ENCODE measurements at places on chromosomes 6 and 20.

DNA sequence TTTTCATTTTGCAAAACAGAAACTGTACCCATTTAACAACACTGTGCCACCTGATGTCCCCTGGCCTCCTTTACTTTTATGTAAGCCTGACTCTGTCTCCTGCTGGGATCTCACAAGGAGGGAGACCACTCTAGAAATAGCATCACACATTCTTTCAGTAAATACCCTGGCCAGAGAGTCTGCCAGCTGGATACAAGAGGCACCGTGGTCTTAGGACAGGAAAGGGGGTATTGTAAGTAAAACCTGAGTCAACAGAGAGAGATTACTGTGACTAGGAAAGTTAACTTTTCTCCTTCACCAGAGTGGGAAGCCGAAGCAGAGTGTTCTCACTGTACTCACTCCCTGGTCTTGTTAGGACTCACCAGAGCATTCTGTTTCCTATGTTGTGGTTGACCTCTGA is 27.8 kb downstream of the CMTR1 start:
- DNase-seq, result no peak

GRCh38 chr6:9225441-9225871 is 790.1 kb upstream of the SLC35B3 start:
- DNase-seq, result no peak

DNA sequence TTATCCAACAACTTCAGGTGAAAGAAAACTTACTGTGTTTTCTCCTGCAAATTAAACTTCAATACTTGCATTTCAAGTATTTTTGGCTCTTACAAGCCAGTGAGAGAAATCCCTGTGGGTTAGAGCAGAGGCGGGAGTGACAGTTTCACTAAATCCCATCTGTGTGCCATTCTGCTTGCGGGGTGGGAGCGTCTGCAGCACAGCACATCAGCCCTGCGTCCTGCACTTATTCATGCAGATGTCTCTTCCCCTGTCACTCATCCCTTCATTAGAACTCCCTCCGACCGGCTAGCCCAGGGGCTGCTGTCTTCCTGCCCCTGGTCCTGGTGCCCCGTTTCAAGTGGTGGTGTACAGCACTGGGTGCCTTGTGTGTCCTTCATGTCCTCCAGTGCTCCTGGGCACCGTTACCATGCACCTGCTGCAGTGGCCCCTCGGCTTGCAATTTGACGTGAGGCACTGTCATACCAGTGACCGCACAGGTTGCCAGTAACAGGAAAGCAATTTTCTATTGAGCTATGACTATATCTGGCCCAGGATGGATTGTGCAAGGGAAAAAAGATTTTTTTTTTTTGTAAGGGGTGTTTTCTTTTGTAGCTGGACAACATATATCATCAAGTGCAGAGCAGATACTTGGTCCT is 59.4 kb downstream of the INSM1 start:
- no peak for DNase-seq

- DNase-seq, result no peak
Observed at GRCh38 chr20:32435449-32436107, 77.4 kb downstream of the ASXL1 start.

GRCh38 chr20:23205611-23206041 is 119.5 kb upstream of the CD93 start:
- DNase-seq, result peak; percentile 34

GRCh38 chr6:105648276-105648675 is 245.4 kb upstream of the PREP start:
- no peak for DNase-seq

GRCh38 chr6:3750317-3751076 is 1.0 kb downstream of the PXDC1 start:
- DNase-seq, result peak; percentile 64

DNA sequence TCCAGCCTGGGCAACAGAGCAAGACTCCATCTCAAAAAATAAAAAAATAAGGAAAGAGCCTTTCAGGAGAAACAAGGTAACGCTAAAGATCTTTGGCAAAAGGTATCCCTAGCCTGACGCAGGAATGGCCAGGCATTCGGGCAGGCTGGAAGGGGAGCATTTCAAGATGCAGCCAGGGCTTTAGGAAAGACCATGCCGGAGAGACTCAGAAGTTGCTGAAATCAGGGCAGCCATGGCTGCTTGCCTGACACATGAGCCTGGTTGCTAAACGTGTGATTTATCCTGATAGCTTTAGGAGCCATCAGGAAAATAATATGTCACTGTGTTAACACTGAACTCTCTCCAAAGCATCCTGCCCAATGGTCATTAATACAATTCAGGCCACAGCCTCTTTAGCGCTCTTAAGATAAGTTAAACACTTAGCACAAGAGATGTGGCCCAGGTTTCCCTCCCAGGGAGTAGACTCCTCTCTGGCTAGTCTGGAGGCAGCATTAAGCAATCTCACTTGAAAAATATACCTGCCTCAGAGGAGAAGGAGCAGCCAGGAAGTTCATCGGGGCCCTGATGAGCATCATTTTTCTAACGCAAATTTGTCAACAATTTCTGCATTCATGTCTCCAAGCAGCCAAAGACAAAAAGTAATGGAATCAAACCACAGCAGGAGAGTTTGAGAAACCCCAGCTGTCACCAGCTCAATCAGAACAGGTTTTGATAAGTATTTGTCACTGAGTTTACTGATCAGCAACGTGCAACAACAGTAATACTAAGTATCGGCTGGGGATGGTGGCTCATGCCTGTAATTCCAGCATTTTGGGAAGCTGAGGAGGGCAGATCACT is 200.0 kb downstream of the ZMYND8 start:
- DNase-seq, result no peak

GRCh38 chr6:33850296-33850695 is 46.5 kb upstream of the MLN start:
- DNase-seq, result no peak

DNA sequence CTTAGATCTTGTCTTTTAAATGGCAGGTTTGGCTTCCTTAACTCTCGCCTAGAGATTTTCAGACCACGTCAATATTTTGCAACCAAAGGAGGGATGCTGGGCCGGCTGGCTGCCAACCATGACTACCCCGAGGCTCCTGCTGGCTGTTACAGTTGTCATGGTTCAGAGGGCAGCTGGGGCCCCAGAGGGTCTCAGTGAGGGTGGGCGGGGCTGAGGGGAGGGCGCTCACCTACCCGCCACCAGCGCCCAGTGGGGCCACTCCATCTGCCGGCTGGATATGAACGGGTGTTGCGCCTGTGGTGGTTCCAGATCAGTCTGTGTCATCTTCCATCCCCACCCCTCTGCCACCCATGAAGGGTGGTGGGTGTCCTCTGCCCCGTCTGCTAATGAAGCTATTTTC is 12.3 kb downstream of the GPR31 start:
- no peak for DNase-seq

- no peak for DNase-seq
Observed at GRCh38 chr6:125097186-125097585, 56.4 kb upstream of the TPD52L1 start.

DNA sequence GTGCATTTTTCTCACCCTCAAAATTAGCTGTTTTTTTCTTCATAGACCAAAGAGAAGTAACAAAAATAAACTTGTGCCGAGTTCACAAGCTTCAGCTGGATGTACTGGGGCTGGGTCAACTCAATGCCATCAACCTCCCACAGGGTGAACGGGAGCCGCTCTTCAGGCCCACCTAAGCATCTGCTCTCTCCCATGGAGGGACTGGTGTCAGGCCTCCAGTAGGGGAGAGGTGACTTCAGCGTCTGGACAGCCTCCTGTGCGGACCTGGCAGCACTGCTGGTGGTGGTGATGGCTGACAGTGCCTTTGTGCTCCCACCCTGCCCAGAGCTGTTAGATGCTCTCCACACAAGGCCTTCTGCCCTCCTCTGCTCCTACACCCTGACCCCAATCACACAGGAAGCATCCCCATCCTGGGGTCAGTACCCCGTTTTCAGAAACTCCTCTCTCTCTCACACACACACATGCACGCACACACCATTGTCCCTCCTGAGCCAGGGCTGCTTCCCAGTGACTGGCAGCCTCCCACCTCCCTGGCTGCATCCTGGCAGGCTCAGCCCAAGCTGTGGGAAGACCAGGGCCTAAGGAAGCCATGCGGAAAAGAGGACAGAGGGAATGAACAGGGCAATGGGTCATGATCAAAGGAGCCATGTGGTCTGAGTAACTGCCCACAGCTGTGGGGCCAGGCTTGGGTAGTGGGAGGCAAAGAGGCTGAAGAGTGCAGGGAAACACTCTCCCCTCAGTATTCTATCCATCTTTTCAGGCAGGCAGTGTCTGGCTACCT is 17.7 kb downstream of the CST8 start:
- DNase-seq, result no peak

DNA sequence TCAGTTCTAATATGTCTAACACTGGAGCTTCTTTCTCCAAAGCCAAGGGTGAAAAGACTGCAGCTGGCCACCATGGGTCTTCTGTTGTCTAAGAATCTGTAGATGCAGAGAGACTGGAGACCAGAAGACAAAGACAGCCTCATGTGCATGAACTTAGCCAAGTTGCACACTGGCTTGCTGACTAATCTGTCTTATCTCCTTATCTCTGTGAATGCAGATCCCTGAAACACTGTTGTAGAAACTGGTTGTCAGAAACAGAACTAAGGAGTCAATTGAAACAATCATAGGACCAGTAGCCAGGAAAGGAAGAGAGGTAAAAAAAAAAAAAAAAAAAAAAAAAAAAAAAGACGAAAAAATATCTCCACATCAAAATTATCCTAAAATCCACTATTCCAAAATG is 109.7 kb downstream of the BFSP1 start:
- no peak for DNase-seq

DNA sequence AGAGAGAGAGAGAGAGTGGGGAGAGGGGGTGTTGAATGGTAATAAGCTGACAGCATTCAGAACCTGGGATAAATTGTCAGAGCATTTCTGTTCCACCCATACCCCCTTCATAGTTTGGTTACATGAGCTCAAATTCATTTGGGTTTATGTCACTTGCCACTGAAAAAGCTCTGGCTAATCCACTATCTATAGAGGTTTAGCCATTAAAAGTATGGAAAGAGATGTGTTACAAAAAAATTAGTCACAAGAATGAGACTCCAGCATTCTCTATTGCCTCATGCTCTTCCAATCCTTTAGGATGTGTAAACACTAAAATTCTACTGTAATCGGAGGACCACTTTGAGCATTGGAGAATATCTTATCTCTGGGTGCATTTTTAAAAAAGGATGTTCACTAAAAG is 297.6 kb upstream of the TCF21 start:
- no peak for DNase-seq

GRCh38 chr6:43695967-43696291 is 8.3 kb upstream of the MRPS18A start:
- no peak for DNase-seq

GRCh38 chr6:157054531-157054979 is 268.8 kb downstream of the TMEM242 start:
- DNase-seq, result no peak

DNA sequence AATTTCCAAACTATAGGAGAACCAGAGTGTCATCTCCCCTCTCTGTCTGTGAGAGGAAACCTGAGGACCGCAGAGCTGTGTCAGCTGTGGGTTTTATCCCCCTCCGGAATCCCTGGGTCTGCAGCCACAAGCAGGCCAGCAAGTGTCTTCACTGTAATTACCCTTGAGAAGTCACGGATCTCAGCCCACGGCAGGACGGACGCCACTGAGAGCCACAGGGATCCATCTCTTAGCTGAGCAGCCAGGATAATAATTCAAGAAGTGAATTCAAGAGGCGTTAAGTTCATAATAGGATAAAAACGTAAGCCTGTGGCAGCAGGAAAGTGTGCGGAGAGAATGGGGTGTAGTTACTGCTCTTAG is 37.0 kb downstream of the DLL1 start:
- DNase-seq, result no peak

- DNase-seq, result no peak
Observed at GRCh38 chr6:22003287-22003686, 293.5 kb downstream of the PRL start.

- DNase-seq, result no peak
Observed at GRCh38 chr6:115717062-115717461, 343.6 kb downstream of the FRK start.
